ENCODE measurements at places on chromosomes 3 and 15. TPM values are rescaled to one million over a fixed set of nuclear protein-coding genes. Genes with fewer than 3 reads are reported as not detected.

DNA sequence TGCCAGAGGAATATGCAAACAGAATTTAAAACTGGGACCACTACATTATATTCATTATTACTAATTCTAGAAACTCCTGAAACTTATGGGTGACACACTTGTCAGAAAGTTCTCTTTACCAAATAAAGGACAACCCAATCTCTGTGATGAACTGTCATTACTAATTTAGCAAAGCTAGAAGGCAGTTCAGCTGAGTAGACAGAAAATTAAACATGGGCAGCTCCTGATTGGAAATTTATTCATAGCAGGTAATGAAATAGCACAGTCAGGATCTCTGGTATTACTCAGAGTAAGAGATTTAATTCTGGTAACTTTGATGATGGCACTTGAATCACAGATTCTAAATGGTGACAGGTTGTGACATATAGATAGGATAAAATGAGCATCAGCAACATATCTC is 123.0 kb downstream of the GBE1 start:
- H3K36me3 ChIP-seq: no peaks in the 10 kb centered on the region
- H3K27me3 ChIP-seq: no peaks in the 10 kb centered on the region
- no peak overlapping the region for H3K4me3 ChIP-seq
- no peaks in the 10 kb centered on the region for H3K4me1 ChIP-seq

The ZIC1 gene
- not detected for total RNA-seq

DNA sequence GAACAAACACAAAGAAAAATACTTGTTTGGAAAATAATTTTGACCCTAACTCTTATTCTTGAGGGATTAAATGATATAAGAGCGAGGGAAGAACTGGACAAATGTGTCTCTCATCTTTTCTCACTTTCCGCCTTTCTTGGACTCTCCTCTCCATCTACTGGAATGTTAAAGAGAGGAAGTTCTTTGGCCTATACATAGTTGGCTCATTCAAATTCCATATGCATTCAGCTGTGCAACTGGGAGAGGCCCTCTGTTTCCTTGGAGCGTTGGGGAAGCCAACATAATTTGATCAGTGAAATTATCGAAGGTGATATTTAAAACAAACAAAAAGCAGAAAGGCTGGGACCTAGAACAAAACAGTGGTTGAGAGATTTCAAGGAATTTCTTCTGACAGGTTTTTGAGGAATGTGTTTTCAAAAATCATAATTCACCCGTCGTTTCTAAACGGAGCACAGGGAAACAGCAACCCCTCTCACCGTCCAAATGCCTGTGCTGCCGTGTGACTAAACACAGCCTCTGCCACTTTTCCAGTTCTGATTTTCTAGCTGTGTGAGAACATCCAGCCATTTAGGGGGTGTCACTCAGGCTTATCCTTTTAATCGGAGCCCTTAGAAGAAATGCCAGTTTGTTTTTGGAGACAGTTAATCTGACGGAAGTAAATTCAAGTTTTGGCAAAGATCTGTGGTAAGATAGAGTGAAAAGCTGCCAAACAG is 489.9 kb downstream of the SOX2 start:
- H3K27me3 ChIP-seq: no peaks in the 10 kb centered on the region
- H3K36me3 ChIP-seq: no peaks in the 10 kb centered on the region
- no peaks in the 10 kb centered on the region for H3K4me1 ChIP-seq
- H3K4me3 ChIP-seq: no peak overlapping the region
- no peak overlapping the region for H3K27ac ChIP-seq

The POU1F1 gene
- not detected for total RNA-seq

GRCh38 chr15:78880242-78880533 is 7.5 kb downstream of the MORF4L1 start:
- no peaks in the 10 kb centered on the region for H3K27me3 ChIP-seq
- peaks cover 57% of the 10 kb centered on the region for H3K4me1 ChIP-seq
- H3K36me3 ChIP-seq: peaks cover 42% of the 10 kb centered on the region
- no peak overlapping the region for H3K4me3 ChIP-seq
- H3K27ac ChIP-seq: no peak overlapping the region
- DNase-seq: no peak

DNA sequence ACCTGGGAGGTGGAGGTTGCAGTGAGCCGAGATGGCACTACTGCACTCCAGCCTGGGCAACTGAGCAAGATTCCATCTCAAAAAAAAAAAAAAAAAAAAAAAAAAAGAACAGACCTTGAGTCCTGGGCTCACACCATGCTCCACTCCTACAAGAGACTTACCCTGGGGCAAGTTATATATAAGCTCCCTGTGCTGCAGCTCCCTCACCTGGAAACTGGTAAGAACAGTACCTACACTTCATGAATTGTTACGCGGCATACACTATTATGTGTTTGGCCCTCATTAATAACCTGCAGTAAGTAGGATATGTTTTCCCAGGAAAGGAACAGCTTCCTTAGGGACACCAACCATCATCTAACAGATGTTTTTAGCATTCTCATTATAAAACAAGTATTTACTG is 119.6 kb downstream of the FMN1 start:
- DNase-seq: no peak
- H3K27ac ChIP-seq: no peak overlapping the region
- no peaks in the 10 kb centered on the region for H3K36me3 ChIP-seq

DNA sequence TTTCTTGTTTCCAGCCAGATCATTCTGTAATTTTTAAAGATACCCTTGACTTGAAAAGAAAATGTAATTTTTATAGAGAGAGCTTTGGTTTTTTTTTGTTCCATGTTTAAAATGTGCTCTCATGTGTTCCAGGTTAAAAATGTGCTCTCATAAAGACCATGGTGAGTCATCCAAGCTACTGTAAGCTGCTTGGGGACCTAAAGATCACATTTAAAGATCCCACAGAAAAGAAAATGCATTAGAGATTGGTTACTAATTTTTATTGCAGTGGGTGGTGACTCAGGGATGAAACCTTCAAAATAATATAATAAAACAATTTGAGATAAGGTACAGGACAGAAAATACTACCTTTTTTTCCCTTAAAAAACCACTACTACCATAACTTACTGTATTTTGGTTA is 11.0 kb downstream of the TCF12 start:
- no peak for DNase-seq
- H3K27ac ChIP-seq: no peak overlapping the region
- H3K27me3 ChIP-seq: no peaks in the 10 kb centered on the region
- H3K4me1 ChIP-seq: peaks cover 30% of the 10 kb centered on the region
- H3K4me3 ChIP-seq: no peak overlapping the region
- H3K36me3 ChIP-seq: peaks cover 60% of the 10 kb centered on the region

- DNase-seq: peak; percentile 73
- peaks cover 94% of the 10 kb centered on the region for H3K4me1 ChIP-seq
- H3K4me3 ChIP-seq: peak overlapping the region; percentile 67
- H3K36me3 ChIP-seq: peaks cover 71% of the 10 kb centered on the region
- H3K27me3 ChIP-seq: peaks cover 8% of the 10 kb centered on the region
- H3K27ac ChIP-seq: peak overlapping the region; percentile 87
Observed at GRCh38 chr3:45109771-45110508, 36.2 kb downstream of the CDCP1 start.

The ZCWPW2 gene
- total RNA-seq: 0.37 TPM

The STOML1 gene
- total RNA-seq: 12.0 TPM

The DLEC1 gene
- 2.3 TPM for total RNA-seq

The STT3B gene
- 143 TPM for total RNA-seq

- H3K4me3 ChIP-seq: no peak overlapping the region
- H3K27ac ChIP-seq: no peak overlapping the region
- H3K4me1 ChIP-seq: no peaks in the 10 kb centered on the region
- DNase-seq: peak; percentile 18
- peaks cover 5% of the 10 kb centered on the region for H3K27me3 ChIP-seq
Observed at GRCh38 chr3:149291178-149291577, 42.3 kb downstream of the TM4SF18 start.

- H3K27me3 ChIP-seq: peaks cover 3% of the 10 kb centered on the region
- no peaks in the 10 kb centered on the region for H3K4me1 ChIP-seq
- H3K4me3 ChIP-seq: no peak overlapping the region
- no peaks in the 10 kb centered on the region for H3K36me3 ChIP-seq
Observed at GRCh38 chr3:61464518-61465140, 96.7 kb upstream of the PTPRG start.

DNA sequence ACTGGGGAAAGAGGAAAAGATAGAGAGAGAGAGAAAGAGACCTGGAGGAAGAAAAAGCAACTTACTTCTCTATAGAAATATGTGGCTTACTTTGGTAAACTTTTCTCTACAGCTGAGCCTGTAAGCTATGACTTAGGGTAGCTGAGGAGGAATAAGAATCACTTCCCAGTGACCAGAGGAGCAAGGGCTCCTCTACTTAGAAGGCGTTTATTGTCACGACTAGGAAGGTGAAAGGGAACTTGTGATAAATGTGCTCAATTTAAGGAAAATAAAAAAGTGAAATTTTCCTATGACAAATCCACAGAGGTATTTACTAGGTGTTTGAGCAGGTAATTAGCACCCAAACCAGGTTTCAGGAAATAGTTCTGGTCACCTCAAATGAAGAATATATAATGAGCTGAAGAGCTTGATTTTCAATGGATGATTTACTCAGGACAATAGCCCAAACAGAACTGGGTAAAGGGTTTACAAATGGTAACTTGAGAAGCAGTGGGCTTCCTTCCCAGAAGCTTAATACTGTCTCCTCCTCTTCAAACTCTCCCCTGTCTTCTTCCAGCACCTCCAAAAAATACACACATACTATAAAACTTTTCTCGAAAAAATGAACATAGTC is 46.1 kb downstream of the SOX2 start:
- no peaks in the 10 kb centered on the region for H3K36me3 ChIP-seq
- H3K27me3 ChIP-seq: peaks cover 2% of the 10 kb centered on the region
- H3K4me3 ChIP-seq: no peak overlapping the region
- H3K27ac ChIP-seq: no peak overlapping the region
- DNase-seq: no peak

DNA sequence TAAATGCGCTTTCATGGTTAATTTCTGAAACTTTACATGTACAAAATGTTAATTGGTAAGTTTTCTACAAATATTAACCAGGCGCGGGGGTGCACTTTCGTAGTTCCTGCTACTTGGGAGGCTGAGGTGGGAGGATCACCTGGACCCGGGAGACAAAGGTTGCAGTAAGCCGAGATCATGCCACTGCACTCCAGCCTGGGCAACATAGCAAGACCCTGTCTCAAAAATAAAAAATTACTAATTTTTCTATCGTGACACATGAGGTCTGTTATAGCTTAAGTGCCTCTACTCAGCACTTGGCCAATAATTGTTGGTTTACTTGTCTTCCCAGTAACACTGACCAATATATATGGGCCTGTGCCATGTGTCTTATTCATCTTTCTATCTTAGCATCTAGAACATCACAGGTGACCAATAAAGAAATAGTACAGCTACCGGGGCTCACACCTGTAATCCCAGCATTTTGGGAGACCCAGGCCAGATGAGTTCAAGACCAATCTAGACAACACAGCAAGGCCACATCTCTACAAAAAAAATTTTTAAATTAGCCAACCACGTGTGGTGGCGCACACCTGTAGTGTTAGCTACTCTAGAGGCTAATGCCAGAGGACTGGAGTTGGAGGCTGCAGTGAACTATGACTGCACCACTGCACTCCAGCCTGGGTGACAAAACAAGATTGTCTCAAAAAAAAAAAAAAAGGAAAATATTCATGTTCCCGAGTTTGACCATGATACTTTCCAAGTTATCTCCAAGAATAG is 6.1 kb downstream of the MSL2 start:
- no peak for DNase-seq
- no peaks in the 10 kb centered on the region for H3K27me3 ChIP-seq
- peak overlapping the region; percentile 99 for H3K4me3 ChIP-seq
- peaks cover 57% of the 10 kb centered on the region for H3K36me3 ChIP-seq
- H3K27ac ChIP-seq: no peak overlapping the region

The CYP19A1 gene
- not detected for total RNA-seq

GRCh38 chr3:187336322-187336721 is 31.9 kb upstream of the RTP4 start:
- H3K27ac ChIP-seq: no peak overlapping the region
- no peak overlapping the region for H3K4me3 ChIP-seq
- DNase-seq: no peak
- no peaks in the 10 kb centered on the region for H3K36me3 ChIP-seq
- no peaks in the 10 kb centered on the region for H3K4me1 ChIP-seq
- peaks cover 18% of the 10 kb centered on the region for H3K27me3 ChIP-seq

The FBXO40 gene
- total RNA-seq: not detected

DNA sequence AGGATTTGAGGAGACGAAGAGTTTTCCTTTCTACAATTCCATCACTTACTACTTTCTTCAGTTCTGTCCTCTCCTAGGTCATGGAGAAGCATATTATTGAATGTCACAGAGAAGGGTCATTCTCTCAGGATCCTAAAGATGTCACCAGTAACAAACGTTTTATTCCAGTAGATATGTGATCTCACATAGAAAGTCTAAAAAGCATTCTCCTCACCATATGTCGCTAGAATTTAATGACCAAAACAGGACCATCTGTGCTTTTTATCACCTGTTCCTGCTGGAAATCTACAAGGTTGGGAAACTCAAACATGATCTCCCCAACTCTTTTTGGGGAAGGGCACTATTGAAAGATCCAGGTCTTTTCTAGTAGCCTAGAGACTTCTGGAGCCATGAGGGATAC is 24.0 kb upstream of the FRMD5 start:
- no peak overlapping the region for H3K4me3 ChIP-seq
- no peak for DNase-seq
- H3K27ac ChIP-seq: no peak overlapping the region
- no peaks in the 10 kb centered on the region for H3K4me1 ChIP-seq
- no peaks in the 10 kb centered on the region for H3K36me3 ChIP-seq

DNA sequence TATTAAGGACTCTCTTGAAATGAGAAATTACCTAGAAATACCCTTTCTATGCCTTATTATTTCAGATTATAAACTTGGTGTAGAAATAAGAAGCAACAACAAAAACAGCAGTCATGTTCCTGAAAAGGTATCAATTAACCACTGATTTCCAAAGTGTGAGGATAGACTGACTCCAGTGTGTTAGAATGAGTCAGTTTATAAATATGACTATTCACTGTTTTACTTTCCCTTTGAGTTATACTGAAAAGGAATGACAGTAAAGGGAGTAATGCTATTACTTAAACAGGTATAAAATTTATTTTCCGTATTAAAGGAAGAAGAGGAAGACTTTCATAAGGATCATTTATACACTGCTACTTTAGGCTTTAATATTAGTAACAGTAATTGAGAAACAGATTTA is 12.9 kb downstream of the GMNC start:
- DNase-seq: no peak
- no peak overlapping the region for H3K4me3 ChIP-seq
- no peaks in the 10 kb centered on the region for H3K27me3 ChIP-seq
- H3K27ac ChIP-seq: no peak overlapping the region
- H3K36me3 ChIP-seq: no peaks in the 10 kb centered on the region
- H3K4me1 ChIP-seq: no peaks in the 10 kb centered on the region

GRCh38 chr3:33093847-33094246 is 3.1 kb downstream of the GLB1 start:
- H3K36me3 ChIP-seq: peaks cover 61% of the 10 kb centered on the region
- H3K27ac ChIP-seq: no peak overlapping the region
- no peak overlapping the region for H3K4me3 ChIP-seq
- peaks cover 66% of the 10 kb centered on the region for H3K4me1 ChIP-seq

The GHSR gene
- total RNA-seq: not detected

- no peak for DNase-seq
- no peaks in the 10 kb centered on the region for H3K36me3 ChIP-seq
- no peak overlapping the region for H3K27ac ChIP-seq
- H3K4me1 ChIP-seq: no peaks in the 10 kb centered on the region
- H3K4me3 ChIP-seq: no peak overlapping the region
Observed at GRCh38 chr3:116669576-116669975, 40.0 kb upstream of the TUSC7 start.
